ENCODE measurements at places on chromosomes 3 and 15.

- no peak for DNase-seq
These were observed 2.1 kb downstream of the SFMBT1 start for GRCh38 chr3:53043738-53044137.

- DNase-seq = no peak
These were observed 77.1 kb downstream of the USP13 start for GRCh38 chr3:179729981-179730380.

DNA sequence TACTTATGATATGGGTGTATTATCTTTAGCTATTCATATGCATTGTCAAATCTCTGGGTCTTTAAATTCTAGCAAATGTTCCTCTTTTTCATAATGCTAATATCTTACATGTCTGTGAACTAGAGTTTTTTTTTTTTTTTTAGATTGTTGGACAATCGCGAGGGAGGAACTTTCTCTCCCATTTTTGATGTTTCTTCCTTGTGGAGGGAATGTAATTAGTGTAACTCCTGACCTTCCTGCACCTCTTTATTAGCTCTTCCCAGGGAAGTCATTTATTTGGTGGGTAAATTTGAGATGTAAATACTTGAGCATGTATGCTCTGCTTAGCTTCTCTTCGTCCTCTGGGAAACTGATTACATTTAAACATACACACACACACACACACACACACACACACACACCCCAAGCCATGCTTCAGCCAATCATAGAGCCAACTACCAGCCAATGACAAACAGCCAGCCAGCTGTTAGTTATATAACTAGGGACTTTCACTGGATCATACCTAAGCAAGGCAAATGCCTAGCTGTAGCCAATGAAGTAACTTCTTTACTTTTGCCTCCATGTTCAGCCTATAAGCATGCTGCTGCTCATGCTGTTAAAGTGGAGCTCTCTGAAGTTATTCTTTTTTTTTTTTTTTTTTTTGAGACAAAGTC, 8.3 kb upstream of the USP8 start:
- DNase-seq = no peak

DNA sequence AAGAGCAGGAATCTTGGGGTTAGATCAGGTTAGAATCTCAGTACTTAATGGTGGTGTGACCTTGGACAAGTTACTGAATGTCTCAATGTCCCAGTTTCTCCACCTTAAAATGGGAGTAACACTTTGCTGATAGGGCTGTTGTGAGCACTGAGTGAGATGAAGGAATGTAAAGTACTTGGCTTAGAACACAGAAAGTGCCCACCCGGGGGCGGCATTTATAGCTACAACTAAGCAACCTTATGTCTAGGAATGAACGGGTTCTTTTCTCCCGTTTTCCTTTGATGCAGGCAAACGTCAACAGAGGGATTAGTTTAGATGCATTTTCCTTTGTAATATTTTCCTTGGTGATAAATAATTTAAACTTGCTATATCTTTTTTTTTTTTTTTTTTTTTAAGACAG, 176.6 kb downstream of the USP13 start:
- DNase-seq = no peak

Measured in CMK (cell line).